Stimulated activated CD8-positive, alpha-beta memory T cell treated with anti-CD3 and anti-CD28 coated beads, Interleukin-15, amount 100 ng/mL, for 48 hours (primary cell): ENCODE measurements at places on chromosomes 3 and 15.

GRCh38 chr3:195040773-195041520, 230.0 kb downstream of the XXYLT1 start:
- DNase-seq = no peak

GRCh38 chr3:153885359-153885758, 235.8 kb upstream of the ARHGEF26 start:
- no peak for DNase-seq

- DNase-seq = no peak
Measured at GRCh38 chr3:71543371-71544016, 40.0 kb downstream of the FOXP1 start.

DNA sequence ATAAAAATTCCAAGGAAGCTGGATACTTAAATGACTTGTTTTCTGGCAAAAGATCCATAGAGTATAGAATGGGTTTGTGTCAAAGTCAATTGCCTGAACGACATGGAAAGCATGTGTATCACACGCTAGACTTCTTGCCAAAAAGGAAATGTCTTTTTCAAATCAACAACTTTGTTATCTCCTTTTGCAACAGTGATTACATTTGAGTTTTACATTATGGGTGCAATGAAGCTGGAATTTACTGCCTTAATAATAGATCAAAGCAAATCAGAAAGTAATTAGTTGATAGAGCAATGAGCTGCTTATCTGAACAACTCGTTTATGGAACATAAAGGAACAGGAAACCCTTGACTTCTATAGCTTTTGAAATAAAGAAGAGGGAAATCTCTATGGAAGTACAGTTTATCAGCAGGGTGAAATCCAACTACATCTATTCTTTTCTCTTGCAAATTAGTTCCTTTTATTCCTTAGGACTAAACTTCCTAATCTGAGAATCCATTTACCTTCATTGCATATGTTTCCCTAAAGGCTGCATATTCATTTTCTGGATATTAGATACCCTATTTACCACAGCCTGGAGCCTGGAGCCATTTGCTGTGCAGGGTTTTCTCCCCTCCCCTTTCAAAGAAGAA, 415.1 kb upstream of the NECTIN3 start:
- no peak for DNase-seq

- DNase-seq = no peak
Measured at GRCh38 chr3:93923006-93923405, 50.7 kb downstream of the PROS1 start.

- DNase-seq = no peak
Measured at GRCh38 chr15:71124937-71125790, 9.9 kb downstream of the THSD4 start.

DNA sequence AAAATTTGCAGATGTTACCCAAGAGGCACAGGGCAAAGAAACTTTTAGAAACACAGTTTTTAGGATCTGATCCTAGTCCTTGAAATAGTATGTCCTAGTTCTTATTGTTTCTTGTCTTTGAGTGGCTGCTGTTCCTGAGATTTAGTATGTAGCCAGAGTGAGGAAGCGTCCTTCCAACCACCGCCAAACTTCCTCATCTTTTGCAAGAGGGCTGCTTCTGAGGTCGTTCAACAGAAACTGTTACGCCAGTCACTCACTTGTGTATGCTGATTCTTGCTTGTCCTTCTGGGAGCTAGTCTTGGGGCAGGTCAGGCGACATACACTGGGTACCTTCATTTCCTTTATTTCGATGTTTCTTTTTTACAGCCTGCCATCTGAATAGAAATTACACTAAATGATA, 577.3 kb upstream of the ZNF717 start:
- no peak for DNase-seq

GRCh38 chr3:190070622-190071347, 49.9 kb downstream of the P3H2 start:
- DNase-seq = no peak

GRCh38 chr3:52787672-52788625, 6.6 kb upstream of the ITIH3 start:
- no peak for DNase-seq

GRCh38 chr3:18389108-18389733, 35.9 kb downstream of the SATB1 start:
- DNase-seq = no peak

DNA sequence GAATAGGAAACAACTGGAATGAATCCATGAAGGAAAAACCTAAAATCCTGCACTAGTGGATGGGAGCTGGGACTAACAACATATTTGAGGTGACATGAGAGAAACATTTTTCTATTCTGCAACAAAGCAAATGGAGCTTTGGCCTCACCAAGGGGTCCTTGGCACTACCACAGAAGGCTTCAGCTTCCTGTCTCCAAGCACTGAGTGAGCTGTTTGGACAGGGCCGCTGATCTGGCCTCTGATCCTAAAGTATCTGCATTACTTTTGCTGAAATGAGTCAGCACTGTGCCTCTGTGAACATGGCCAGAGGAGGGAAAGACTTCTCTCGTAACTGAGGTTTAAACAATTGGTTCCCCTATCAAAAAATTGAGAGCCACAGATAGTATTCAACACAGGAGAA, 9.0 kb downstream of the ARPP21 start:
- no peak for DNase-seq

DNA sequence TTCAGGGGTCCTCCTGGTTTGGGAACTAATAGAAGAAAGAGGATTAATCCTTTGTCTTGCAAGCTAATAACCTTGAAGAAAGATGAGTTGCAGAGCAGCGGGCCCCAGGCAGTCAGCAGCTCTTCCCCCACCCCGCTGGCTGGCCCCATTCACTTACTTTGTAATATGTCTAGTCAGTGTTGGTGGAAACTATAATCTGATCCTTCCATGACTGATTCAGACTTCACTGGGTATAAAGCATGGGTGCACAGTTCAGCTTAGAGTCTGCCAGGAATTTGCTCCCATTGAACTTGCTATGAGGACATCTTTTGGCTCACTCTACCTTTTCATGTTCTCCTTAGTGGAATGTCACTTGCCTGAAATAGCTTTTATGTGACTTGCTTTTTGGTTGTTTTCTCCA, 117.7 kb downstream of the CCNL1 start:
- DNase-seq = no peak

GRCh38 chr3:149214702-149215101, 6.9 kb downstream of the CP start:
- no peak for DNase-seq

- DNase-seq = no peak
Measured at GRCh38 chr3:178847190-178847589, 224.4 kb downstream of the ZMAT3 start.

DNA sequence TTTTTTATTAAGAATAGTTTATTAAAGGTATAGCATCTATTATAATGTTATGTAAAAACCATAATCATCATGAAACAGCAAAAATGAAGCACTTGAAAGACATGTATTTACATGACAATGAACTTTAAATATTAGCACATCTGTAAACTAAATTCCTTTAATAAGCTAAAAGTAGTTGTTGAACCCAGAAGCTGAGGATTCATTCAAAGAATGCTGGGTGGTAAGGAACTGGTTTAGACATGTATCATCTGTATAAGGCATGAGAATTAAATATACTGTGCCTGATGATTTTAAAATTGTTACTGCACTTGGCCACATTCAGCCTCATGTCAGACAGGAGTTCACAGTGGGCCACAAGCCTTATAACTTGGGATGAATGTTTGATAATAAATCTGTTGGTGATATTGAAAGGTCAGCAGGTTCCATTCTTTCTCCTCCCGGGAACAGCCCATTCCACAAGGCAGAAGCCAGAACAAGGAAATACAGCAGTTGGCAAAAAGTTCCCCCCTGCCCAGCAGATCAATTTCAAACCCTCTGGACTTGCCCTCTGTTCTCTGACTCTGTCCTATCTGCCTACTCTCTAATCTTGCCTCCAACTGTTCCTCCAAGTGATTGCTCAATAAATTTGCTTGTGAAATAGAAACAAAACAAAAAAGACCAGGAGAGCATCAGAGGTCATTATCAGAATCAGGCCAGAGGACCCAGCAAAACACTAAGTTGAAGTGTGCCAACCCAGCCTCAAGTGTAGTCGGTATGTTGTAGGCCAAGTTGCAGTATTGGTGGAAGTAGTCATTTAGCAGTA, 49.8 kb upstream of the TEX264 start:
- no peak for DNase-seq

GRCh38 chr3:31980530-31981205, 394 bp downstream of the OSBPL10 start:
- no peak for DNase-seq

DNA sequence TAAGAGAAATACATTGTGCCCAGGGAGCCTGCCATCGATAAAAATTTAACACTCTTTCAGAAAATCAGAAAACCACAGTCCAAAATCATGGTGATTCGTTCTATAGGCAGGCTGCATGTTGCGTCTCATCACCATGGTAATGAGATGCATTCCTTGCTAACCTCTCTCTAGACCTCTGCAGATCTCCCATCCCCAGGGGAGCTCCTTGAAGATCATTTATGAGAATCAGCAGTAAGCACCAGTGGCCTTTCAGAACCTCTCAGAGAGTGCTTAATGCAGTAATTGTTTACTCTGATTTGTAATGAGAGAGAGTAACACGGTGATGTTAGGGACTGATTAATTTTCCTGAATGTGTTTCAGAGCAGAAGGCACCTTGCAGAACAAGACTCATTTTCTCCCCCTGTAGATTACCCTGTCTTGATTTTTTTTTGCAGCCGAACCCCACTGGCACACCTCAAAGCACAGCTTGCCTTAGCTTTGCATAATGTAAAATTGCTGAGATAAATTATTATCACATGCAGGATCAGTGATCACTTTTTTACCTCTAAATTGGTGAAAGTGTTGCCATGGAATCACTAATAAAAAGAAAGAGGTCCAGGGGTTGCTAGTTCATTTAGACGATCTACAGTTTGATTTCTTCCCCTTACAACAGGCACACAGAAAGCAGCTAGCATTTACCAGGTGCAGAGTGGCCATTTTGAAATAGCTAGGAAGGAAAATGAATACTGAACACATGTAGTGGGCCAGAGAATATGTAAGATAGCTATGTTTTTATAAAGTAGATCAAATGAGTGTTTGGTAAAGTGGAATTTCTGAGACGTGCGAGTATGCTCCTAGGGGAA, 98.9 kb upstream of the CHL1 start:
- DNase-seq = no peak
